ENCODE measurements at places on chromosomes 13 and 19.

- no peak for DNase-seq
These were observed 527.9 kb downstream of the MYO16 start for GRCh38 chr13:109157275-109157674.

GRCh38 chr13:45257638-45258333 lies 56.9 kb upstream of the KCTD4 start:
- no peak for DNase-seq

DNA sequence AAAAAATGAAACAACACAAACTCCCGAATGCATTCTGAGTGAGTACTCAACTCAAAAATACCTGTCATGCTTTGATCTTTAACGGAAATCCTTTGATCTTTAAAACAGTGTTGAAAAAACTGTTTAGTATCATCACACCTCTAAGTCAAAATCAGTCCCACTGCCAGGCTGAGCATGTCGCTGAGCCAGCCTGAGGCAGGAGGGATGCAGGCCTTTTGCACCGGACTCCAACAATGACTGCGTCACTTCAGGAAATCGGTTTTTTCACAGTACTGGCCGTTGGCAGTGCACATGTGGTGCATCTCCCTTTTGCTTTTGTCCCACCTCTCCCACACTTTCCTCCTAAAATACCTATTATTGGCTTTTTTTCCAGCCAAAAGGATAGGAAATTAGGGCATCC lies 78.2 kb downstream of the SHISA2 start:
- DNase-seq: no peak

DNA sequence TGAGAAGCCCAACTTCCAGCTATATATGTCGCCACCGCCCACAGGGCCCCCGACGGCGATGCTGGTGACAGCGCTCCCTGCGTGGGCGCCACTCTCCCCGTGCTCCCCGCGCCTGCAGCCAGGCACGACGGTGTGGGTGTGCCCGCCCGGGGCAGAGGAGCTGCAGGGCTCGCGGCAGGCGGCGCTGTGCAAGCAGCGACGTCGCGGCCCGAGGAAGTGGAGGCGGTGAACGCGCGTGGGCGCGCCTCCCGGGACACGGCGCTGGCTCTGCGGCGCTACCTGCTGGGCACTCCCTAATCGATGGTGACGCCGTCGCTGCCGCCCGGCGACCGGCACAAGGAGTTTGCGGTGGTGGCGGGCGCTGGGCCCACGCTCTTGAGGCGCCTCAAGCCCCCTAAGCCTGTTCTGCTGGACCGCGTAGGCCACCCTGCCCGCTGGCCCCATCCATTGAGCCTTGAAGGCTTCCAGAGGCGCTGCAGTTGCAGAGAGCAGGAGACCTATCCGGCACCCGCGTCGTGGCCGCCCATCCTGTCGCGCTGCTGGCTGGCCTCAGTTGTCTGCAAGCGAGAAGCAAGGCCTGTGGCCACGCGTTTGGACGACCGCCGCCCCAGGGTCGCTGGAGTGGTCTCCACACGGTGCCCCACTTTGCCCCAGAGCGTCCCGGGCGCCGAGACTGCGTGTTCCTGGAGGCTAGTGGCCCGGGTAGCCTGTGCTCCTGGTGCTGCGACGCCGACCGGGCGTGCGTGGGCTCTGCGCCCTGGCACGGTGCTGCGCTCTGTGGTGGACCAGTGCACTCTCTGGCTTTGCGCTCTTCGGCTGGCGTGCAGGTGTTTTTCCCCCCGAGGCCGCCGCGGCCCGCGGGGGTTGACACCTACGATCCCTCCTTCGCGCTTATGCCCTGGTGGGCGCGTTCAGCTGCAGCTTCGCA lies 23.1 kb downstream of the LRFN3 start:
- DNase-seq: no peak

Data from fibroblast of gingiva (primary cell).